ENCODE measurements at places on chromosomes 7 and 10.

- DNase-seq = no peak
These were observed 54.7 kb upstream of the SYPL1 start for GRCh38 chr7:106166651-106167342.

GRCh38 chr7:27245798-27246691, 3.4 kb downstream of the EVX1 start:
- DNase-seq = no peak

DNA sequence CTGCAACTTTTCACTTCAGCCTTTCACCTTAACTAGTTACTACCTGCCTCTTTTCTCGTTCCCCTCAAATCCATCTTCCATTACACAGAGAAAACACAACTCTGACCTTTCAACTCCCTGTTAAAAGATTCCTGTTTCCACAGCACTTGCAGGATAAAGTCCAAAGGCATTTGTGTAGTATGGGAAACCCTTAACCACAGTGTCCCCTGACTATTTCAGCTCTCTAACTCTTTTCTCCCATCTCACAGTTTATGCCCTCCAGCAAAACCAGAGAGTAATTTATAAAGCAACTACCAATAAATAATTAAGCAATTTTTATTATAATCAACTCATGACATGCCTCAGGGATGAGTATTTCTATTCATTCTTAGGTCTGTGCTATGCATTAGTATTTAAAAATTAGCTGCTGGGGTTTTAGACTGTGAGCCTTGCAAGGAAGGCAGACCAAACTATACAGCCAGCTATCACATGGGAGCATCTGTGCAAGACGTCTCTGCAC, 51.0 kb downstream of the COL1A2 start:
- DNase-seq = no peak

GRCh38 chr10:73965890-73966768, 31.8 kb upstream of the VCL start:
- DNase-seq = no peak

DNA sequence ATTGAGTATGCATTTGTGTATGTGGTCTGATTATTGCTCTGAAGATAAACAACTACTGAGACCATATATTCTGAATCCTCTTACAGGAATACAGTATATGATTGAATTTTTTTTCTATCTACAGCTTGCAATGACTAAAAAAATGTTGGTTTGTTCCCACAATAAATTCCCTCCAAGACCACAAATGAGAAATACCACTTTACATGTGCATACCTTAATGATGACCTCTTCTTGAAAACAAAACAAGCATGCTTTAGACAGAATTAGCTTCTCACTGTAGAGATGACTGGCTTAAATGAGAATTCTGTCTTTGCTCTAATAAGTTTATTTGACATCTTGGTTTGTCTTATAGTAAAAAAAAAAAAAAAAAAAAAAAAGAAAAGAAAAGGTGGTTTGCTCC, 241.5 kb downstream of the PCDH15 start:
- no peak for DNase-seq

GRCh38 chr7:158249692-158250091, 337.9 kb downstream of the PTPRN2 start:
- no peak for DNase-seq

Data from activated naive CD4-positive, alpha-beta T cell (primary cell).